ENCODE measurements at places on chromosomes 16 and 17. TPM values are rescaled to one million over a fixed set of nuclear protein-coding genes. Genes with fewer than 3 reads are reported as not detected.

Gene CMTM1
- polyA plus RNA-seq, result 1.7 TPM

Gene MT3
- polyA plus RNA-seq, result not detected

Gene LRRC37A
- polyA plus RNA-seq, result 0.97 TPM

Gene PMFBP1
- 0.05 TPM for polyA plus RNA-seq

Gene CA7
- polyA plus RNA-seq, result not detected

All from AG04450 (cell line).